ENCODE measurements at places on chromosomes 1 and 21.

GRCh38 chr1:168794057-168794456 lies 65.1 kb upstream of the DPT start:
- DNase-seq = no peak

GRCh38 chr1:205598841-205599668 lies 32.8 kb downstream of the ELK4 start:
- DNase-seq = no peak

DNA sequence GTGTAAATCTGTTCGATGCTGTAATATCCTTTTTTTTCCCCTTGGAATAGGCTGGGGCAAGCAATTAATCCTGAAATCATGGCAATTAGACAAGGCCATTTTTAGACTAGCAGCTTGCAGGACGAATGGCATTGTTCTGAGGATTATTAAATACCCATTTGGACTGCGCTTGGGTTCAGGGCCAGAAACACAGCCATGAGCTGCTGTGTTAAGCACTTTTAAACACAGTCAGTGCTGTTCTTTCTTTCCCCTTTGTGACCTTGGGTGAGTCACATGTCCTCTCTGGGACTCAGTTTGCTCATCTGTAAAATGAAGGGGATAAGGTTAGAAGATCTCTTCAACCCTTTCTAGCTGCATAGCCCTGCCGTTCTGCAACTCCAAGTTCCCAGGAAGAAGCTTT lies 58.6 kb upstream of the C8B start:
- no peak for DNase-seq

DNA sequence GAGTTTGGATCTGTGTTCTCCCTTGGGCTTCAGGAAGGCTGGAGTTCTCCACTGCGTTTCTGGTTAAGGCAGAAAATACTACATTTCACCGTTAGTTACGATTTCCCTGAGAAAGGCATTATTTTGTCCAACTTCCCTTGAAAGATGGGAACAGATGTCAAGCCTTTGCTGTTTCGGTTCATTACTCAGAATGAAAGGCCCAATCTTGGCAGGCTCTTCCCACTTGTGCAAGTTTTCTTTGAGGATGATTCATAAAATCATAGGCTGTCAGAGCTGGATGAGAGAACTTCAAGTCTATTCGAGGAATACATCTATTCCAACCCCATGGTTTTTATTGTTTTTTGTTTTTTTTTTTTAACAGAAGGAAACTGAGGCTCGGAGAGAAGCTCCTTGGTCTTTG lies 205.2 kb downstream of the GRIK3 start:
- DNase-seq = no peak

DNA sequence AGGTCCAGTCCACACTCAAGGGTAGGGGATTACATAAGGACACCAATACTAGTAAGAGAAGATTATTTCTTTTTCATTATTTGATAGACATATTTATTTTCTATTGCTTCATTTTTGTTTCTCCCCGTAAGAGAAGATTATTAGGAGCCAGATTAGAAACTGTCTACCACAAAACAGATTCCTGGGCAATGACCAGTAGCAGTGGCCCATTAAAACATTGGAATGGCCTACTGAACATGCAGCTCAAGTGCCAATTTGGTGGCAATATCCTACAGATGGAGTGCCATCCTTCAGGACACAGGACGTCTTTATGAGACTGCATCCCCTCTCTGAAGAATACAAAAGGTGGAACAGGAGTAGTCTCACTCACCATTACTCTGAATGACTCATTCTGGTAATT lies 34.0 kb upstream of the ARHGAP29 start:
- no peak for DNase-seq

DNA sequence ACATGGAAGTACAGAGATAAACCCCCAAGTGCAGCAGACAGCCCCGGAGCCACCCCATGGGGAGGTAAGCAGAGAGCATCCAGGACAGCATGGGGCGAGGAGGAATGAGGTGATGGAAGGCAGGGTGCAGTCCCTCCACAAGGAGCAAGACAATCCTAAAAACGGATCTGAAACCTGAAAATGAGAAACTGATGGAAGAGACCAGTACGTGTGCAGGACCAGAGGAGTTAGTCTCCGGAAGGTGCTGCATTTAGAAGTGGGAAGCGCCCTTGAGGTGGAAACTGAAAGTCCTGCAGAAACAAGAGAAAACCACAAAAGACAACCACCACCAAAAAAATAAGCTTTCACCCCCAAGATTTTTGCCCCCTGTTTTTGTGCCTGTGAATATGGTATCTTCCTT lies 17.4 kb upstream of the DDOST start:
- no peak for DNase-seq
